ENCODE measurements at places on chromosomes 7 and 10.

DNA sequence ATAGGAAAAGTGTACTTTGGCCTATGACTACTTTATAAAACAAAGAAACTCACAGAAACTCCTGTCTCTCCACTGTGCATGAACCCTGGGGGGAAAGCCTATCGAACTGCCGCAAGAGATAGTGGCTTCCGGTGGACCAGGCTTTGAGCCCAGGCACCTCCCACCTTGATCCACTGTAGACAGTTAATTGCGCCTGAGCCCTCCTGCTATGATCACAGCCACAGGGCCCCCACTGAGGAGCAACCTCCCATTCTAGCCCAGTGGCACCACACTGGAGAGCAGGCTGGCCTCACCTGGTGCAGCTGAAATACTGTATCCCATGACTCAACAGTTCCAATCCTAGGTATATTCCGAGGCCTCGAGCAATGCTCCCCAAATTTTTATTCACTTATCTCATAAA is 98.8 kb downstream of the COBL start:
- no peak for DNase-seq

- DNase-seq, result no peak
Measured at GRCh38 chr7:37408291-37409228, 40.1 kb downstream of the ELMO1 start.

DNA sequence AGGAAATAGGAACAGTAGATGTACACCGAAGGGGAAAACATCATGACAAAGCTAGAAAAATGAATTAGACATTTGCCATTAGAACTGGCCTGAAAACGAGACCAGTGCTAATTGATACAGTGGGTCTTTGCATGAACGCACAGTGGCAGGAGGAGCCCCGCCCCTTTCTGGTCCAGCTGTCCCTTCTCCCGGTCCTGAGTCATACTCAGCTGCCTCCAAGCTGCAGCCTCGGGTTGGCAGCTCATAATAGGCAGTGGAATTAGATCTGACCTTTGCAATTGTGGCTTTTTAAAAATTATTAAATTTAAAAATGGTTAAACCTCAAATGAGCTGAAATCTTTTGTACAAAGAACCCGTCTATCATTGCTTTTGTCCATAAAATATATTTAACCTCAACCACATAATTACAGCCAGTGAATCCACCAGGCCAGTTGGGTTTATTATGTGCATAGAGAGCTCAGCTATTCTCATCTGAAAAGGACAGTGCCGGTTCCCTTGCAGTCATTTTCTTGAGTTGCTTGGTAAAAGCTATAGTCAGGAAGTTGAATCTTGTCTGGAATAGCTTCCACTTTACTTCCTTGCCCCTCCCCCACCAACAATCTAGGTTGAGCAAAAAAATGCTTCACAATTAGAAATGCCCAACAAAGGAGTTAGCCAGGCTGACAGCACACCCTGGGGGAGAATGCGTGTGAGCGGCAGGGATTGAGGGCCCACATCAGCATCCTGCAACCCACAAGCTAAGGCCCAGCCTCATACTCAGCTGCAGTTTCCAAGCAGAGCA is 147.1 kb downstream of the BUB3 start:
- no peak for DNase-seq

- DNase-seq, result no peak
Measured at GRCh38 chr10:116688741-116689495, 53.4 kb downstream of the HSPA12A start.

GRCh38 chr7:77626586-77627308 is 69.5 kb upstream of the RSBN1L start:
- DNase-seq, result no peak

GRCh38 chr7:148670374-148670773 is 28.3 kb upstream of the CUL1 start:
- no peak for DNase-seq

Measured in DMS79 (cell line).